ENCODE measurements at places on chromosomes 7 and 10.

DNA sequence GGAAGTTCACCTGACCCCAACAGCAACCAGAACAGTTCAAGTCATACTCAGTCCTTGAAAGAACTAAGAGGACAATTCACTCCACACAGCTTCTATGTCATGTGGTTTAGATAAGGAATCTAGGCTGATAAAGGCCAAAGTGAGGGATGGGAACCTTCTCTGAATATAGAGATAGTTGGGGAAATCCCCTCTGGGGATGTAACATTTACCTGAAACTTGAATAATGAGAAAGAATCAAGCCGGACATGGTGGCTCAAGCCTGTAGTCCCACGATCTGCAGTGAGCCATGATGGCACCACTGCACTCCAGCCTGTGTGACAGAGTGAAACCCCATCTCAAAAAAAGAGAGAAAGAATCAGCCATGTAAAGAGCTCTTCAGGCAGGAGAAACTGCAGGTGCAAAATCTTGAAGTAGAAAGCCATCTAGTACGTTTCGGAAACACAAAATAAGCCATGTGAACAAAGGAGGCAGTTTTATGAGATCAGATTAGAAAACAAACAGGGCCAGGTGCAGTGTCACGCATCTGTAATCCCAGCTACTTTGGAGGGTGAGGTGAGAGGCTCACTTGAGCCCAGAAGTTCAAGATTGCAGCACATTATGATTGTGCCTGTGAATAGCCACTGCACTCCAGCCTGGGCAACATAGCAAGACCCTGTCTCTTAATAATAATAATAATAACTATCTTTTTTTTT lies 4.5 kb upstream of the DNMBP start:
- peak; percentile 15 for DNase-seq

GRCh38 chr7:156780724-156781455 lies 112.1 kb downstream of the LMBR1 start:
- no peak for DNase-seq

- no peak for DNase-seq
Measured at GRCh38 chr7:152076324-152076821, 50.9 kb downstream of the GALNT11 start.

DNA sequence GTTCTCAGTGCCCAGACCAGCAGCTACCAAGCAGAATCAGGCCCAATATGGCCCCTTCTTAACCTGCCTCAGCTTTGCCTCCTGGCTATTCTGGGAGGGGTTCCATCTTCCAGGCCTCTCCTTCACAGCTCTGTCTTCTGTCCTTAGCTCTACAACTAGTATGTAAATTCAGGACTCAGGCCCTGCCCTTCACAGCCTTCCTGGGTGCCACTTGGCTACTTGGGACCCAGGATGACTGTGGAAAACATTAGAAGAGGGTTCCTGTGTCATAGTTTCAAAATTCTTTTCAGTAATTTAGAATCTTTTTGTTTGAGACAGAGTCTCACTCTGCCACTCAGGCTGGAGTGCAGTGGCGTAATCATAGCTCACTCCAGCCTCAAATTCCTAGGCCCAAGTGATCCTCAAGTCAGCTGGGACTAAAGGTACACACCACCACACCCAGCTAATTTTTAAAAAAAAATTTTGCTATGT lies 33.2 kb upstream of the PAPSS2 start:
- no peak for DNase-seq

GRCh38 chr10:81866753-81867152 lies 8.2 kb upstream of the NRG3 start:
- no peak for DNase-seq

- no peak for DNase-seq
Measured at GRCh38 chr10:91672021-91672608, 39.2 kb upstream of the PPP1R3C start.

DNA sequence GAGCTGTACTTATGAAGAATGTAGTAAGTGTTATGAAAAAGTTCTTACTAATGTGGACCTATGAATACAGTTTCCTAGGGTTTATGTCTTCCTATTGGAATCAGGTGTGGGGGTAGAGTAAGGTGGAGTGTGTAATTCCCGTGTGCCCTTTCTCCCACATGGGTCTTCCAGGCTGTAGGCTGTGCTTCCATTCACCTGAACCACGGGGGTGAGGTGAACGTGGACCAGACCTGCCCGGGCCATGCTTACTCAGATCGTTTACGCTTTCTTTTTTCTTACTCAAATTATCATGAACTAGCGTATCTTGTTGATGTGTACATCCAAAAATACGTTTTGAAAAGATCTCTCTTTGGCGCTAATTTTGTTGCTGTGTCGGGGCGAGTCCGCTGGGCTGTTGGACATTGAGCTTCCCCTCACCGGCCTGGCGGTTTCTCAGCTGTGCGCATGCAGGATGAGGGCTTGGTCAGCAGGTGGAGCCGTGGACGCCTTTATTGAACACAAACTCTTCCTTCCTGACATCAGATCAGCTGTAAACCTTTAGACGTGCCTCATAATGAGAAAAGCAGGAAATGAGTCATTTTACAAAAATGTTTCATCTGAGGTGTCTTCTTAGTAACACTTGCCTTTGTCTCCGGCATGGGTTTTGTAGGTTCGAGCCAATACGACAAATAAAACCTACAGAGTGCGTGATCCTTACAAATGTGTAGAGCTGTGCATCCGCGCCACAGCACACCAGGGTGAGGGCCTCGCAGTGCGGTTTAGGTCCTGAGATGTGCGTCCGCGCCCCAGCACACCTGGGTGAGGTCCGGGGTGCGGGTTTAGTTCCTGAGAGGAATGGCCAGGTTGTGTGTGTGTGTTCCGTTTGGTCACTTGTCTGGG lies 53.8 kb downstream of the WDR37 start:
- DNase-seq, result no peak

- no peak for DNase-seq
Measured at GRCh38 chr10:525565-526315, 163.7 kb downstream of the DIP2C start.

- DNase-seq, result no peak
Measured at GRCh38 chr7:99440195-99440594, 1.5 kb downstream of the CPSF4 start.

- DNase-seq, result no peak
Measured at GRCh38 chr7:72406820-72407403, 5.2 kb downstream of the CALN1 start.

DNA sequence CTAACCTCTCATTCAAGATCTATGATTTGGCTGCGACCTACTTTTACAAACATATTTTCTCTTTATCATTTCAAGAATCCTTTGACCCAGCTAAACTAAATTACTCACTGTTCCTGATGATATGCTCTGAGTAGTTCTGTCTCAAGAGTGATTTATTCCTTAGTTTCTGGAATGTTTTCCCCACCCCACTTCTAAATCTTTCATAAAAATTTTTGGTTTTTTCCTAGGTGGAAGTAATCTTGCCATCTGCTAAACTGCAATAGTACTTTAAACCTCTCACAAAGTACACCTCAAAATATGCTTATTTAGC lies 170.8 kb downstream of the DNAJC1 start:
- no peak for DNase-seq

DNA sequence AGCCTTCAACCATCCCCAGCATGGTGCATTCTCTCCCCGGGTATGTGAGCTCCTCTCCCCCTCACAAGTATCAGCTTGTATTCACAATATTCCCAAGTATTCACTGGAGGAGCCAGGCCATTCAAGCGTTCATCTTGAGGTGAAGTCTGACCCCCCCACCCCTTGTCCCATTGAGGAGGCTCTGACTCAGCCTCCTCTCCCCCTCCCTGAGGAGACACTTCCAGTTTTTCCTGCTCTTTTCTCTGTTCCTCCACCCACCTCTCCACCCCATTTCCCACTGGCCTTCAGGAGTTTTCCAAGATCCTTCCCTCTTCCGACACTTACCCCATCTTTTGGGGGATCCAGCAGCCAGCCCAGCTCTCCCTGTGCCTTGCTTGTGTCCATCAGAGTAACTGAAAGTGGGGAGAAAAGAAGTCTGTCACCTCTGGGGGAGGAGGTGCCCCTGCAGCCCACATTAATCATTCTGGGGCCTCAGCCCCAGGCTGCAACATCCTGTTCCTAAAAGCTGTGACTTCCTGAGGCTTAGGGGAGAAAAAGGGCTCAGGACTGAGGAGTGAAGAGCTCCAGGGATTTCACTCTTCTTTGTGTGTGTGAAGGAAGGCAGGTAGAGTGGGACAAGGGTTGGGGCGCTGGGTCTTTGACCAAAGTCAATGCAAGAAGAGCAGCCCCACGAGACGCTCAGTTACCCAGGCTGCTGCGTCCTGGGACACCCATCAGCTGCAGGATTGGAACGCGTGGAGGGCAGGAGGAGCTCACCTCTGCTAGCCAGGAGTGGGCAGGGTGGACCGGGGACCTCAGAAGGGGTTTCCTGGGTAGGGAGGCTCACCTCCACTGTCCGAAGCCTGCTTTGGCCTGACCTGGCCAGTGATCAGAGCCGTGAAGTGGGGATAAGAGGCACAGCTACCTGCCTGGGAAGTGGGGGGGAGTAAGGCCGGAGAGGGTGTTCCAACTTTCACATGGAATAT lies 1.1 kb downstream of the EPHA1 start:
- DNase-seq, result no peak

GRCh38 chr7:104528142-104528541 lies 199.7 kb downstream of the LHFPL3 start:
- DNase-seq, result no peak

GRCh38 chr7:116218051-116218645 lies 7.8 kb downstream of the TES start:
- DNase-seq, result no peak

DNA sequence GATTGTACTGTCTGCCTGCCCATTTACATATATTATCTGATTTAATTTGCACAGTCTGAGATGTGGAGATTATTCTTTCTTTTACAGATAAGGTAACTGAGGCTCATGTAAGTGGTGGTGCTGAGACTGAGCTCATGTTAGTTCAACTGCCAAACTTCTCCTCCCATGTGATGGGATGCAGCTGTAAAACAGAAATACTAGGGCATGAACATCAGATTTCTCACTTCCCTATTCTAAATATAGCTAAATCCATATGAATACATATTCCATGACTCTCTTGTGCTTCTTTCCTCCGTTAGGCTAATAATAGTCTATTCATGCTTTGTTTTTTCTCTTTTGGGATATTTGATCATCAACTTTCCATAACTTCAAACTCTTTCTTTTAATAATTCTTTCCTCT lies 84.7 kb downstream of the PTPRZ1 start:
- DNase-seq, result no peak

DNA sequence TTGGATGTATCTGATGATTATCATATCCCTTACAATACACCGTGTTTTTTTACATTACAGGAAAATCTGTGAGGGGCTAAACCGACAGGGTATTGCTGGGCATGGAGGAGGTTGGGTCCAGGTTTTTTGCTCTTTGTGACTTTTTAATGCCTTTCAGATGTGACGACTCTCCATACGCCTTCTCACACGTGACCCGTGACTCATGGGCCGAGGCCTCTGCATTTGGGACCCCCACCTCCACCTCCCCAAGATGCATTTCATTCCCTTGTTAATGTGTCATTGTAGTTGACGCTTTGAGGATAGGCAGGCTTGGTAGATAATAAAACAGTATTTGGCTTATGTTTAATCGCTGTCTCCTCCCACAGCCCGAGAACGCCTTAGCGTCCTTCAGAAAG lies 95.3 kb downstream of the CUX1 start:
- no peak for DNase-seq

DNA sequence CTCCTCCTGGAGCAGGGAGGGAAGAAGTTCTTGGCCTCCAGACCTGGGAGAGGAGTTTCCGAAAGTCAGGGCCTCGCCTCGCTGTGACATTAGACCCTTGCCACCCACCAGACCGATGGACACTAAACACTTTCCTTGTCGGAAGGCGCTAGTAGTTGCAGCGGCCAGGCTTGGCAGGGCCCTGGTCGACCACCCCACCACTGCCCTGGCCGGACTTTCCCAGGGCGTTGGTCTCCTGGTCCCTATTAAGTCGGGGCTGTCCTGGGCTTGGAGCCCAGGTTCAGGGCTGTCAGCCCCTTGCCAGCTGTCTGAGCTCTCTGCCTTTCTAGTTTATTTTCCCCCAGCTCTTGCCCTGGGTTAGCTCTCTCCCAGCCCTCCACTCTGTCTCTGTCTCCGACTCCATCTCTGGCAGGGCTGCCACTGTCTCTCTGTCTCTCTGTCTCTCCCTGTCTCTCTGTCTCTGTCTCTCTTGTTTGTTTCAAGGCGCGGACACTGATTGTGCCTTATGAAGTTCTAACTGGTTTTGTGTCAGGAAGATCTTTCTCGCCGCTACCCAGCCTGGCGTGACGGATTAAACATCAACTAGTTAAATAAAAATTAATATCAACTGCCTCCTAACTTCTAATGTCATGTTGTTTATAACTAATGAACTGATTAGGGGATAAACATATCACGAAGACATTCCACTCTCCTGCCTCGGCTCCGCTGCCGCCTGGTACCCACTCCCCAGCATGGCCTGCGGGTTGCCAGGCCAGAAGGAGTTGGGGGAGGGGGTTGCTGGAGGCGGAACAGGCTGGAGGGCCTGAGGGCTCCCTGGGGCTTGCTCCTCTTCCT lies 13.8 kb upstream of the PAX2 start:
- no peak for DNase-seq

DNA sequence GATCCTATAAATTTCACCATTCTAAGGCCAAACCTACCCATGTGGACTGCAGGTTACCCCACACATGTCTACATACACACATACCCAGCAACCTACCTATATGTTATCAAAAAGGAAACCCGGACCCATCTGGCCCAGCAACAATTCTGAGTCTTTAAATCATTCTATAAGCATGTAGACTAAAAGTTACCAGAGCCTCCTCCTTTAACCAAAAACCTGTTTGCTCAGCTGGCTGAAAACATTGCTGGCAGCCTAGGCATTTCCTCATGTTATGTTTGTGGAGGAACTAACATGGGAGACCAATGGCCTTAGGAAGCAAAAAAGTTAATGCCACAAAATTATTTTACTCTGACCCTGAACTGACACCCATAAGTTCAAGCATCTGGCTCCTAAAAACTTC lies 5.3 kb upstream of the ADCK2 start:
- DNase-seq, result no peak

GRCh38 chr7:116679500-116679899 lies 7.5 kb downstream of the MET start:
- no peak for DNase-seq

- no peak for DNase-seq
Measured at GRCh38 chr10:19579761-19580545, 236.3 kb upstream of the PLXDC2 start.

DNA sequence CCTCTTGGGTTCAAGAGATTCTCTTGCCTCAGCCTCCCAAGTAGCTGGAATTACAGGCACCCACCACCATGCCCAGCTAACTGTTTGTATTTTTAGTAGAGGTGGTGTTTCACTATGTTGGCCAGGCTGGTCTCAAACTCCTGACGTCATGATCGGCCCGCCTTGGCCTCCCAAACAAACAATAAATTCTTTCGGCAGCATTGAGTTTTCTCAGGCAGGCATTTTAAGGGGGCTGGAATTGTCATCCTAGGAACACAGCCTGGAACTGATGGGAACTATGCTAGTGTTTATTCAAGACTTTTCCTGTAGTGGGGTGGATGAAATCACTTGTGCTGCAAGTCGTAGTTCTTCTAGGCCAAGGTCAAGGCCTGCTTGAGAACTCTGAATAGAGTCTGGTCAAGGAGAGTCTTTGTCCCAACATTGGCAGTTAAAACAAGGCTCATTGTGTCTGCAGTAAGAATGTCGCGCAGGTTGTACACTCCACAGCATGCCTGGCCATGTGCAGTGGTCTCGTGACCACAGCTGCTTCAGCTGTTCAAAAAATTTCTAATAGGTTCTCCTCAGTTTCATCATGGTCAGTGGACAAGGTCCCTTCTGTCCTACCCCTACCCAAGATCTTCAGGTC lies 92.8 kb downstream of the HECW1 start:
- no peak for DNase-seq
